ENCODE measurements at places on chromosomes 1 and 21.

- DNase-seq, result no peak
Observed at GRCh38 chr1:225733254-225733653, 44.4 kb upstream of the SRP9 start.

GRCh38 chr1:25888426-25888987, 13.0 kb upstream of the PAQR7 start:
- DNase-seq, result no peak

- peak; percentile 32 for DNase-seq
Observed at GRCh38 chr21:42218836-42219605, at the start of gene ABCG1. Gene ABCG1 (plus strand): TSS chr21:42219140. CDS start chr21:42219263, 123 bp downstream.

- no peak for DNase-seq
Observed at GRCh38 chr1:167420510-167420909, 97.8 kb downstream of the CD247 start.

DNA sequence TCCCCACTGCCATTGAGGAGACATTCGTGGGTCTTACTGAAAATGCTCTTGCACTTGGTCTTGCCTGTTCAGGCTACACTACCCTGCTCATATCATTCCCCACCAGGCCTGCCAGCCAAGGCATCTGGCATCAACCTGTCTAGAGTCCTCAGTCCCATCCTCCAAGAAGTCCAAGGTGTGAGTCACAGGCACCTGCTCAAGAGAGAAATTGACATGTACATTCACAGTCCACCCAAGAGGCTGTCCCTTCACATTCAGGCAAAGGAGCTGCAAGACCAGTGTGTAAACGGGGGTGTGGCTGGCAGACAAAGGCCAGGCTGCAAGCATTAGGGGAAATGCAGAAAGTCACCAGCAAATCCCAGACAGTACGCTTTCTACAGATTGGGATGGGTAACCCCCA, 13.1 kb upstream of the PLA2G2C start:
- no peak for DNase-seq

GRCh38 chr1:230377324-230377723, 48.8 kb downstream of the PGBD5 start:
- no peak for DNase-seq

DNA sequence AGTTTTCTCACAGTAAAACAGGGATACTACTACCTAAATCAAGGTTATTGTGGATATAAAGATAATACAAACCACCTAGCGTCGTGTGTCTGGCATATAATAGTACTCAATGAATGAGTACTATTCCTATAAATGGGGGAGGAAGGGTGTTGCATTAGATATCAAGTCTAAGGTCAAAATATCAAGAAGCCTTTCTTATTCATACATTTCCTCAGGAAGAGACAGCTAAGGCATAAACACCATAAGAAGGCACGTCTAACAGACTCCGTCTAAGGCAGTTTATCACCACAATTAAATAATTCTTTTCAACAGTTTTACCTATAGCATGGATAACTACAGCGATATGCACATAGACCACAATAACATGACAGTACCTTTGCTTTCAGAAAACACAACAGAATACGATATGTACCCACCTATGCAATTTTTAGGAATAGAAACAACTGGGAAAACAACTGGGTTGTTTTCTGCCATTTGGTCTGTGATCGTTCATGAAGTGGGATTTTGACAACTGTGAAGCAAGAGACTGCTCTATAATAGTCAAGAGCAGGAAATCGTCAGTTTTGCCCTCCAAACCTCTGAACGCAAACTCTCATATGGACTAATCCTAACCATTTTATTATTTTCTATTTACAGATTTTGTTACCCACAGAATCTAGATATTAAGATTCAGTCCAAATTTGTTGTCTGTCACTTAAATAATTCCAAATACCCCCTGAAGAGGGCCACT, 53.1 kb downstream of the HNRNPR start:
- DNase-seq, result no peak

DNA sequence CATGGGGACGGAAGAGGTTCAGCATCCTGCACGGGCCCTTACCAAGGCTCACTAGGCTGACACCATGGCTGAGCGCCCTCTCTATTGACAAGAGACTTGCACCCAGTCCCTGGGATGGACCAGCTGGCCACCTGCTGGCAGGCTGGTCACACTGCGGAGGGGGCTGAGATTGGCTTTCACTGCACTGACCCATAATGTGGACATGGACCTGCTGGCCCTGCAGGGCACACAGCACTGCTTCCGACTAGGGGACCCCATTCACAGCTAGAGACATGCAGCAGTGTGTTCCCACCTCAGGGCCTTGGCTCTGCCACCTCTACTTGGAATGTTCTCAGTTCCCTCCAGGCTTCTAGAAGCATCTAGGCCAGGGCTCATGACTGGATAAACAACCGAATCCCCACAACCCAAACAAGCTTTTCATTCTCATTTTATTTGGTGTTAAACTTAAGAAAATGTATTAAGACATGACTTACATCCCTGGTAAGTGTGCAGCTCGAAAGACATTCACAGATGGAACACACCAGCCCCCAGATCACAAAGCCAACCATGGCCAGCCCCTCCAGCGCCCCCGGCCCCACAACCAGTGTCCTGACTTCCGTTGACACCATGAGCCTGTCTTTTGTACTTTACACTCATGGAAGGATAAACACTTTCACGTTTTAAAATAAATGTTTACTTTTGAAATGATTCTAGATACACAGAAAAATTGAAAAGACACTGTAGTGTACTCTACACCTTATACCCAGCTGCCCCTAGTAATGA, 9.3 kb upstream of the SRARP start:
- DNase-seq, result peak; percentile 24

GRCh38 chr1:186618401-186619170, 61.6 kb downstream of the PTGS2 start:
- DNase-seq, result peak; percentile 4

- DNase-seq, result no peak
Observed at GRCh38 chr1:176568185-176568584, 105.2 kb downstream of the PAPPA2 start.

DNA sequence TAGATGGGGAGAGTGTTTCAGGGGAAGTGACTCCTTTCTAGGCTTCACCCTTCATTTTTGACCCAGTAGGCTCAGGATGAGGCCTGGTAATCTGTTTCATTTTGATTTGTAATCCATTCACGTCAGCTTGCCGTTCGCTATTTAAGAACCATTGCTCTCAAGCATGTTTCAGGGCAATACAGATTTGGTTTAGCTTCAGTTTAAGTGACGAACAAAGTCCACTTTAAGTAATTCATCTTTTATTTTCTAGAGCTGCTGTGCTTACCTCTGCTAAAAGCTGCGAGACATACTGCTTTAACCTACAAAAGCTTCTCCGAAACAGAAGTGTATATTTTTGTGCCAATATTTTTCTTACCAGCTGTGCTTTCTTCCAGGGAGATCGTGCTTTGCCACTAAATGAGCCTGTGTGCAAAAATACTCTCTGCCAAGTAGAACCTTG, 8.9 kb upstream of the FMO3 start:
- no peak for DNase-seq

GRCh38 chr1:36323636-36324352, at the start of gene EVA1B:
Gene EVA1B (minus strand): TSS chr1:36323645. CDS start chr1:36323037, 608 bp downstream.
- no peak for DNase-seq

GRCh38 chr1:219505886-219506285, 107.0 kb downstream of the ZC3H11B start:
- DNase-seq, result no peak

GRCh38 chr21:16770266-16770665, 742.6 kb upstream of the CXADR start:
- DNase-seq, result no peak

GRCh38 chr1:152328801-152329391, 3.9 kb upstream of the FLG start:
- DNase-seq, result no peak

GRCh38 chr1:177080564-177080963, 83.9 kb downstream of the ASTN1 start:
- DNase-seq, result no peak

GRCh38 chr1:17773591-17774326, 18.6 kb downstream of the ACTL8 start:
- DNase-seq, result no peak

- DNase-seq, result no peak
Observed at GRCh38 chr1:26327956-26328362, 10.2 kb downstream of the CD52 start.

DNA sequence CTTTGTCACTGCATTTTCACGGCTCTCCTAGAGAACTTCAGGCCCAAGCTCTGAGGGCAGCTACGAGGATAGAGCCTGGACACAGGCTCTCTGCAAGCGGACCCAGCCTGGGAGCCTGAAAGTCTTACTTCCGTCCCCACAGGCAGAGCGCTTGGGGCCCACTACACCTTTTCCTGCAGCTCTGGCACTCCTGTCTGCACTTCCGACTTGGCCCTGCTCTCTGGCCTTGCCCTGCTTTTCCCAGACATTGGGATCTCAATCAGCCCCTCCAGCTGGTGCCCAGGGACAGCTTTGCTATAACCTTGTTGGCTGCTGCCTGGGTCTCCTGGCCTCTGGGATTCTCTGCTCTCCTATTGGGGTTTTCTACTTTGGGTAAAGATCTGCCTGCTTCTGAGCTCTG, 27.6 kb downstream of the WNT4 start:
- no peak for DNase-seq

- DNase-seq, result peak; percentile 61
Observed at GRCh38 chr1:150621497-150622302, 7.7 kb downstream of the ENSA start.

DNA sequence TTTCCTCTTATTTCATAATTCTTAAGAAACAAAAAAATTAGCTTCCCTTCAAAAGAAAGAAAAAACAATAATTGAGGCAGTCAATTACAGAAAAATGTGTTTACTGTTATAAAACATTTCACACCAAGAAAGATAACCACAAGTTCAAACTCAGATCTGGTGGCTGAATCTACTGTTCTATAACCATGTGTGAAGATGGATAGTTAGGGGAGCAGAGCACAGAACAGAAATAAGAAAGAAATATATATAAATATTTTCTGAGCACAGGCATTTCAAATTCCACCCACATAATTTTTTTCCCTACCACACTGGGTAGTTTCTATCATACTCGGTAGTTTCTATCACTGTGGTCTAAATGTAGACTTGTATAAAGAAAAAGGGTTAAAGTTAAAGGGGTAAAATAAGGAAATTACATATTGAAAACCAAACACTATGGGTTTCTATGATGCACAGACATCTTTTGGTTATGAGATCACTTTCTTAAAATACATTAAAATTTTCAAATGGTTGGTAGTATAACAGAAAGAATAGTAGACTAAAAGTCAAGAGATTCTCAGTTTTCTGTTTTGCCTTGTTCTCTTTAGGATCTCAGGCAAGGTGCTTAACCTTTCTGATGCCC, 10.8 kb downstream of the LYST start:
- no peak for DNase-seq

DNA sequence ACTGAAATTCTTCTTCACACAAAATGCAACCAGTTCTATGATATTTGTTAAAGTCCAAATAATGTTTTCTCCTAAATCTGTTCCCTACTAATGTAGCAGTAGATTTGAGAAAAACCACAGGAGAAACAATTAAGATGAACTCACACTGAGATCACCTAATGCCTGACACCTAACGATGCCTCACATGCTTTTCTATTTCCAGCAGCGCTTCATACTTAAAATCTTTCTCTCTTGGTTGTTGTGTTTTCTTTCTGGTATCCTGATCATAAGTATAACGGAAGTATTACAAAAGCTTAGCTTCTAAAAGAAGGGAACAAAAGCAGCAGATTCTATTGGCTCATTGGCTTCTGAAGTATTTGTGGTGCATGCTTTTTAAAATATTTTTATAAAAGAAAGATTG, 267.2 kb upstream of the SGIP1 start:
- no peak for DNase-seq

GRCh38 chr1:15681349-15682292, 2.5 kb upstream of the PLEKHM2 start:
- no peak for DNase-seq

GRCh38 chr1:178487070-178487615, 9.6 kb downstream of the CLEC20A start:
- no peak for DNase-seq

DNA sequence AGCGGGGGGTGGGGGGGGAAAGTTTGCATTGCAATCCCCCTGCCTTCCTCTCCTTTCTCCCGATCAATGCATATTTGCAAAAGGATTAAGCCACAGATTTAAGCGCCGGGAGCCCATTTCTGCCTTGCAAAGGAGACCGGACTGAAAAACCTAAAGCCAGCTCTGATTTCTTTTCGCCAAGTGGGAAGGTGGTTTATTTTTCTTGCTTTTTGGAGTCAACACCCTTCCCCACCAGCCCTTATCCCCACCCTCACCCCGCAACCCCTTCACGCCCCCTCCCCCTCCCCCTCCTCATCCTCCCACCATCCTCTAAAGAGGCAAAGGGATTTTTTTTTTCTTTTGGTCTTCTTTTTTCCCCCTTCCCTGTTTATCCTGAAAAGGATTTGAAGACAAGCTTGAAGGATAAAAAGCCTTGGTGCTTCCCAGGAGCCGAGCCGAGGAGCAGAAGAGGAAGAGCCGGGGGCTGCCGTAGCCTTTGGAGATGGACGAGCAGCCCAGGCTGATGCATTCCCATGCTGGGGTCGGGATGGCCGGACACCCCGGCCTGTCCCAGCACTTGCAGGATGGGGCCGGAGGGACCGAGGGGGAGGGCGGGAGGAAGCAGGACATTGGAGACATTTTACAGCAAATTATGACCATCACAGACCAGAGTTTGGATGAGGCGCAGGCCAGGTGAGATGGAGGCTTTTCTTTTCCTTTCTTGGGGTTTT, 513 bp downstream of the PBX1 start:
- no peak for DNase-seq

DNA sequence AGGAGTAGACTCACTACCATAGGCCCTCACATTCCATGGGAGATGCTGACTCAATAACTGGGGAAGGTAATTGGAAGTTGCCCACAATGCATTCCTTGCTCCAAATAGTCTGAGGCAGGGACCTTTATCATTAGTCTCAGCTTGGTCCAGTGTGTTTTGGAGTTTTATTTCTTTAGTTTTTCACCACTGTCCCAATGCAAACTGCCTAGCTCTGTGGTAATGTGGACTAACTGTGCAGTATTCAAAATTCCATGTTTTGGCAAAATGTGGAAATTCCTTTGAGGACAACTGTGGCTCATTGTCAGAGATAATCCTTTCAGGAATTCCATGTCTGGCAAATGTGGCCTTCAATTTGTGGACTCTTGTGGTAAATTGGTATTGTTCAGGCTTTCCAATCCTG, 78.1 kb upstream of the PAPPA2 start:
- no peak for DNase-seq

- no peak for DNase-seq
Observed at GRCh38 chr1:11280719-11281376, 7.8 kb downstream of the UBIAD1 start.

- no peak for DNase-seq
Observed at GRCh38 chr1:185281245-185281644, 35.8 kb downstream of the IVNS1ABP start.
